Right cardiac atrium (tissue), 5 donors: ENCODE measurements at places on chromosomes 6 and 20. TPM values are rescaled to one million over a fixed set of nuclear protein-coding genes. Genes with fewer than 3 reads are reported as not detected.

GRCh38 chr20:62206388-62206775 lies 13.7 kb downstream of the HRH3 start:
- DNase-seq: no peak

REV3L gene
- 28.8 TPM for total RNA-seq

HRH3 gene
- total RNA-seq: not detected

IPCEF1 gene
- 1.2 TPM for total RNA-seq
